ENCODE measurements at places on chromosomes 2 and 18.

DNA sequence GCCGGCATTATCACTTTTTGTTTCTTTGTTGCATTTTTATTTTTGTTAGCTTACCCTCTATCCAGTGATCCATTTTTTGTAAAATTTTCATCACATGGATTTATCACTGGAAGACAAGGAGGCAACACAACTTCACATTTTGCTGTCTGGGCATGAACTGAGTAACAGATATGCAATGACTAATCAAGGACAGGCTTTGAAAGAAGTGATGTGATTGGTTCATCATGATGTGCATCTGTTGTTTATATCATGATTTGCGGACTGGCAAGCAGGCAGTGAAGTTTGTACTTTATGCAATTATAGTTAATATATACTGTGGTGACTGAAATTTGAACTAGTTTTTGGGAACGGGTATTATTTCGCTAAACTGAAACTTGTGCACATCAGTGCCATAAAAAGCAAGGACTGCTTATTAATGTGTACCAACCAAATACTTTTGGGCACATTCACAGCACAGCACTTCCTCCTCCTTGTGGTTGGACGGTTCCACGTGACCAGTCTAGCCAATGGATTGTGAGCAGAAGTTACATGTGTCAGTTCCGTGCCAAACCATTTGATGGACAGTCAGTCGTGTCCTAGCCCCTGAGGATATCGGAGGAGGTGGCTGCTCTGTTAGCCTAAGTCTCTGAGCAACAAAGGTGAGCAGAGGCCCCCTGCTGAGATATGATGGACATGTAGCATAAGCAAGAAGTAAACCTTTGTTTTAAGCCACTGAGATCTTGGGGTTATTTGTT lies 201.4 kb upstream of the SIX2 start:
- DNase-seq = no peak

- no peak for DNase-seq
Observed at GRCh38 chr2:197883354-197884032, 79.1 kb downstream of the PLCL1 start.

DNA sequence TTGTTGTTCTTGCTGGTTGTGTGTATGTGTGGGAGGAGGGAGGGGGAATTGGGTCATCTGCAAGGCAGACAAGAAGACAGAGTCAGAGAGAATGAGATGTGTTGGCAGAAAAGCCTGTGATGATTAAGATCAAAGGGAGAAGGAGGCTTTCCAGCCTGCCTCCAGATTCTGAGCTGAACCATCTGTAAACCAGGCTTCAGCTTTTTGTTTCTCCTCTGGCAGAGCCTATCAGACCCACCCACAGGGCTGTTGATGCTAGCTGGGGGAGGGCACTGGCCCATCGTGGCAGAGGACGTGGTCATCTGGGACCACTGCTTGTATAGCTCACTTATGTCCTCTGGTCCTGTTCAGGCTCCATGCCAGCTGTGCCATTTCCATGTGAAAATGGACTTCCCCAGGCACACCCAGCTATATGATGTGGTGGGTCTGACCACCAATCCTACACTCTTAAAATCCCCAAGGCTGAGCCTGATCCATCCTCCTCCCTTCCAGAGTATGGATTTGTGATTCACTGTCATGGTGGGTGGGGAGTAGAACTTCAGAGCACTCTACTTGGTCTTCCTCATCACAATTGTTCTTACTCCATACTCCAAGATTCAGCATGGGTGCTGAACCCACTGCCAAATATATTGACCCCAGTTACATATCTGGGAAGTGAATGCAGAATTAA lies 27.8 kb upstream of the COL6A3 start:
- no peak for DNase-seq

- no peak for DNase-seq
Observed at GRCh38 chr2:72133721-72134407, 13.8 kb downstream of the CYP26B1 start.

GRCh38 chr18:59846814-59847490 lies 52.8 kb upstream of the PMAIP1 start:
- DNase-seq = no peak

GRCh38 chr2:24626131-24626530 lies 135.1 kb downstream of the NCOA1 start:
- no peak for DNase-seq

GRCh38 chr2:146821836-146822316 lies 1023.0 kb upstream of the ACVR2A start:
- no peak for DNase-seq

DNA sequence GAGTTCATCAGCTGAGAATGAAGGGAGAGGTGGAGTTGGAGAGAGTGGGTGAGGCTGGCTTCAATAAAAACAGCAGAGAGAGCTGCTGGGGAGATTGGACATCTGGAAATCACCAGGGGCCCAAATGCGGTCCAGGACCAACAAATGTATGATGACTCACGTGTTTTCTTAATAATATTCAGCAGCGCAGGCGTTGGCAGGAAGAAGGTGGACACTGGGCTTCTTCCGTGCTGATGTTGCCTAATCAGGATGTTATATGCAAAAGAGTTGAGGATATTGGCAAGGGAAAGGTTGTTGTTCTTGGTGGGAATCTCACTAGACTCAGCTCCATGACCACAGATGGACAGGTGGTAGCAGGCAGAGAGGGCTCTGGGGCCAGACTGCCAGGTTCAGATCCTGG lies 12.8 kb upstream of the PLA2R1 start:
- no peak for DNase-seq

DNA sequence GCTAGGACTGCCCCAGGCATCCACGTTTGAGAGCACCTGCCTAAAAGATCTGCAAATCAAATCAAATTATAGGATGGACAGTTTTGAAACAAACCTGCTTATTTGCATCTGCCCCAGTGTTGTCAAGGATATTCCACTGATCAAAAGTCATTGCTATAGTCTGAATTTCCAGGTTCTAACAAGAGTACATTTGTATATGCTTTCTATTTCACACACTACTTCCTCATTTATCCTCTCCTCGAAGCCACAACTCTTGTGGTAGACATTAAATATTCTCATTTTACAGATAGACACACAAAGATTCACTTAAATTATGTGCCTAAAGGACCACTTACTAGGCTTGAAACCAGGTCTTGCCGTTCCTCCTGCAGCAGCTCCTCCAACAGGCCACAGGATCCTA lies 11.9 kb upstream of the TET3 start:
- DNase-seq = no peak

DNA sequence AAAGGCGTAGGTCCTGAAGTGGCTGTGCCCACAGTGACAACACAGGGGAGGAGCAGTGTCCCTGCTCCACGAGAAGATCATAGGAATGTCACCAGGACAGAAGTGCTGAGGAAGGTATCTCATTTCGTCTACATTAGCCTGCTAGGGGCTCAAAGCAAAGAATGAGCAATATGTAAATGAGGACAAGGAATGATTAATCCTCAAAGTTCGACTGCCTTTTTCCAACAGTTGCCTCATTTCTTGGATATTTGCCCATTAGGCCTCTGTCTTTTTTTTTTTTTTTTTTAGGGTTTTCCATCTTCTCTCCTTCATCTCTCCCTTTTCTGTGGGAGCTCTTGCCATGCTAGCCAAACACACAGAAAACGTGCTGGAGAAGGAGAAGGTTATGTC lies 105.2 kb upstream of the ARHGAP28 start:
- DNase-seq = no peak

DNA sequence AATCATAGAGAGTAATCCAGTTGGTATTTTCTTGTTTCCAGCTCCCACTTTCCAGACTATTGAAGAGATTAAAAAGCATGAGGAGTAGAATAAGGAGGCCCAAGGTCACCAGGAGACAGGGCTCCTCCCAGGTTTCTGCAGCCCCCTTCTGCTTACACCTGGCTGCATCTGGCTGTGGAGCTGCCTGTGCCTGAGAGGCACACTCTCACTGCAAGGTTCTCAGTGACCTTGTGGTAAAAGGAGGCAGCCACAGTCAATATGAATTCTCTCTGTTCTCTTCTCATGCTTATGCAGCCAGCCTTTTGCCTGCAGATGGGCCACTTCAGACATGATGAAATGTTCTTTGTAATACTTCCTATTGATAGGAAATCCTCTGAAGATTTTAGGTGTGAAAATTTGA lies 233.7 kb downstream of the MYO3B start:
- DNase-seq = no peak

DNA sequence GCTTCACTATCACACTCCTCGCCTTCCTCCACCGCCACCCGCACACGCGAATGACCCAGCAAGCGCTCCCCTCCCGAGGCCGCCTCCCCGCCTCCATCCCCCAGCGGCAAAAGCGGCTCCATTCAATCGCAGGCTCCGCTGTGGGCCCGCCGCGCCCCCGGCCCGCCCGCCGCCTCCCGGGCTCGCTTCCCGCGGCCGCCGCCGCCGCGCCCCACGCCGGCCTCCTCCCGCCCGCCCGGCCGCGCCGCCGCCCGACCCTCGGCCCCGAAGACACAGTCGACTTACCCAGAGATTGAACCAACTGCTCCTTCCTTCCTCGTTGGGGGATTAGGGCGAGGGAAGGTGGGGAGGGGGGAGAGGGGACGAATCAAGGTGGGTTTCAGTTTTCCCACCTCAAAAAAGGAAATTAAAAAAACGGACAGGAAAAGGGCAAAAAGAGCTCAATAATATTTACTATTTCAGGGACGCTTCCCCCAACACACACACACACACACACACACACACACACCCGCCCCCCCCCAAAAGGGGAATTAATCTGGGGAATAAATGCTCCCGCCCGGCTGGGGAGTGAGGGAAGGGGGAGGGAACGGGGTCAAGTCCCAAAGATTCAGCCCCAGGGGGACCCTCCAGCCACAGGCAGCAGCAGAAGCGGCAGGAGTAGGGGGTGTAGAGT lies 743 bp downstream of the XPO1 start:
- DNase-seq = no peak

DNA sequence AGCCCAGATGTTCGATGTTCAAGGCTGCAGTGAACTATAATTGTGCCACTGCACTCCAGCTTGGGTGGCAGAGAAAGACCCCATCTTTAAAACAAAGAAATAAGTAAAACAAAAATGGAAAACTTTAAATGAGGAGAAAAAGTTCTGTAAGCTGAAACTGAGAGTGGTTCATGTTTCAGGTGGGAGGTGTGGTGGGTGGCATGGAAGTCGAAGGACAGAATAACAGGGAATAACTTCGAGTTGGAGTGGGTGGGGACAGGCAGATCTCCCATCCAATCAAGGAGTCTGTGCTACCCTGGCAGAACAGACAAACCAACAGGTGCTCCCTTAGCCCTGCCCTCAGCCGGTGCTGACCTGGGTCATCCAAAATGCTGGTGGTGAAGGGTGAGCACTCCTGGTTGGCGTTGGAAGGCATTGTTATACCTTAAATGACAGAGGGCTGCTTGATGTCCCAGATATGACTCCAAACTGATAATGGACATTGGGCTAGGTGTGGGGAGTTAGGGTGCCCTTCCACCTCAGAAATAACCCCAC lies 328.4 kb downstream of the DYSF start:
- DNase-seq = no peak

DNA sequence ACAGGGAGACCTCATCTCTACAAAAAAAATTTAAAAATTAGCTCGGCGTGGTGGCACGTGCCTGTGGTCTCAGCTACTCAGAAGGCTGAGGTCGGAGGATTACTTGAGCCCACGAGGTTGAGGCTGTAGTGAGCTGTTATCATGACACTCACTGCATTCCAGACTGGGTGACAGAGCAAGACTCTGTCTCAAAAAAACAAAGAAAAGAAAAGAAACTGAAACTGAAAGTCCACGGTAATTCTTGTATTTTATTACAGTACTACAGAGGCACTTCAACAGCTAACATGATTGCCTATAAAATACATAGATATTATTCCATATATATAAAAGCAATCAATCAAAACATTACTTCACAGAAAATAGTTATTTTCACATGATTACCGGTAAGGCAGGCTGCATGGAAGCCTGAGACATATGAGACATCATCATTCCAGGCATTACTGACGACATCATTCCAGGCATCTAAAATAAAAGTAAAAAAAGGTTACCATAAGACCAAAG lies 23.1 kb downstream of the PRPF40A start:
- no peak for DNase-seq

- no peak for DNase-seq
Observed at GRCh38 chr2:120745420-120746111, 9.9 kb downstream of the GLI2 start.

- DNase-seq = no peak
Observed at GRCh38 chr18:79949697-79950487, 1.6 kb downstream of the SLC66A2 start.

- no peak for DNase-seq
Observed at GRCh38 chr2:148675708-148676107, 31.2 kb downstream of the EPC2 start.

GRCh38 chr2:196170606-196171247 lies 651 bp downstream of the STK17B start:
- DNase-seq = no peak

Measured in hypothalamus (tissue), 51 donors.